Bronchus fibroblast of lung (primary cell): ENCODE measurements at places on chromosomes 6 and 20. TPM values are rescaled to one million over a fixed set of nuclear protein-coding genes. Genes with fewer than 3 reads are reported as not detected.

Gene L3MBTL1
- total RNA-seq, result 2.4 and 4.5 TPM in 2 replicates

Gene CYP21A2
- total RNA-seq, result 0.17 TPM in 1 of 2 replicates, not detected in the other

Gene CTSA
- 77.2 and 91.1 TPM in 2 replicates for total RNA-seq

Gene HCK
- total RNA-seq, result not detected in 2 replicates

Gene RING1
- 12.9 and 13.2 TPM in 2 replicates for total RNA-seq

Gene ADGRF4
- not detected in 2 replicates for total RNA-seq

Gene SLC22A16
- total RNA-seq, result 0.15 and 0.17 TPM in 2 replicates

Gene AK9
- total RNA-seq, result 1.3 and 2.4 TPM in 2 replicates

Gene GNAS-AS1
- 0.67 and 1.2 TPM in 2 replicates for total RNA-seq

Gene SLC12A5
- total RNA-seq, result not detected in 2 replicates

Gene LY6G6D
- total RNA-seq, result not detected in 2 replicates

Gene SEMG1
- not detected in 2 replicates for total RNA-seq

Gene CCN6
- under 0.01 TPM in 1 of 2 replicates, not detected in the other for total RNA-seq

Gene BTN1A1
- total RNA-seq, result not detected in 2 replicates

Gene TREM2
- not detected in 2 replicates for total RNA-seq
